Activated naive CD4-positive, alpha-beta T cell treated with anti-CD3 and anti-CD28 coated beads, Interleukin-2, amount 50 U/mL, for 72 hours (primary cell): ENCODE measurements at places on chromosomes 4 and X.

- no peak for DNase-seq
Observed at GRCh38 chrX:132404266-132404665, 84.6 kb downstream of the MBNL3 start.

DNA sequence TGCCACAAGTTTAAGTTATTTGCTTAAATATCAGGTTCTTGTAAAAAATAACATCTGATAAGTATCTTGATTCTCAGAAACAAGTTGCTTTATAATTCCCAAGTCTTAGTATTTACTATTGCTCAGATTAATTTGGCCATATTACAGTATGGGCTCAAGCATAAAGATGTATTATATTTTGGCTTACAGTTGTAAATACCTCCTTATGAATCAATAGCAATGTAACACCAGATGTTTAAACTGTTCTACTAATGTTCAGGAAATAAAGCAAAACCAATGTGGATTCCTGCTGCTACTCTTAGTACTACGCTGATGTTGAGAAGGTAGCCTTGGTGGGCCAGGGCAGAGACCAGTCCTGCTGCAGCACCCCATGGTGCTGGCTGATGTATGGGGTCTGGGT lies 102.7 kb downstream of the MGST2 start:
- DNase-seq = no peak

DNA sequence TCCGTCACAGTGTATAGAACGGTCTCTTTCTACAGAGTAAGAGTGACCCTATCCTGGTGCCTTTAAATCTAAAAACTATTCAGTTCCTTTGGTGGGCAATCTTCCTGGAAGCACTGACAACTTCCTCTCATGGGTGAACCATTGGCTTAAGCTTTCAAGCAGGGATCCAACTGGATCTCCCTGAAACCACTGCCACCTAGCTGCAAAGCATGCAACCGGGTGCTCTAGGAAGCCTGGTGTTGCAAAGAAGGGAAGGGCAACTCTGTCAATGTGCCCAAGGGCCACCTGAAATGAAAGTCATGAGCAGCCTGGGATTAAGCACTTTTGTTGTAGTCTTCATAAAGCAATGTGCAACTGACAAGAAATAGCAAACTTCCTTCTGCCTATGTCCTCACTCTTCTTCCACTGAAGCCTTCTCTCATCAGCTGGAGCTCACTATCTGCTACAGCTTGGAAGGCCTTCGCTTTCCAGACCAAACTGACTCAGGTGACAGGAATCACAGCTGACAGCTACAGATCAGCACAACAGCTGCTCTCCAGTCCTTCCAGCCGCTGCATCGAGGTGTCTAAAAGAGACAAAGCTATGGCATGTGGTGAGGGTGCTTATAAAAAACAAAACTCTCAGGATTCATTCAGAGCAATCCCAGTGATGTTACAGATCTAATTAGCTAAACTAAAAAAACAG lies 46.1 kb downstream of the SETD7 start:
- no peak for DNase-seq

DNA sequence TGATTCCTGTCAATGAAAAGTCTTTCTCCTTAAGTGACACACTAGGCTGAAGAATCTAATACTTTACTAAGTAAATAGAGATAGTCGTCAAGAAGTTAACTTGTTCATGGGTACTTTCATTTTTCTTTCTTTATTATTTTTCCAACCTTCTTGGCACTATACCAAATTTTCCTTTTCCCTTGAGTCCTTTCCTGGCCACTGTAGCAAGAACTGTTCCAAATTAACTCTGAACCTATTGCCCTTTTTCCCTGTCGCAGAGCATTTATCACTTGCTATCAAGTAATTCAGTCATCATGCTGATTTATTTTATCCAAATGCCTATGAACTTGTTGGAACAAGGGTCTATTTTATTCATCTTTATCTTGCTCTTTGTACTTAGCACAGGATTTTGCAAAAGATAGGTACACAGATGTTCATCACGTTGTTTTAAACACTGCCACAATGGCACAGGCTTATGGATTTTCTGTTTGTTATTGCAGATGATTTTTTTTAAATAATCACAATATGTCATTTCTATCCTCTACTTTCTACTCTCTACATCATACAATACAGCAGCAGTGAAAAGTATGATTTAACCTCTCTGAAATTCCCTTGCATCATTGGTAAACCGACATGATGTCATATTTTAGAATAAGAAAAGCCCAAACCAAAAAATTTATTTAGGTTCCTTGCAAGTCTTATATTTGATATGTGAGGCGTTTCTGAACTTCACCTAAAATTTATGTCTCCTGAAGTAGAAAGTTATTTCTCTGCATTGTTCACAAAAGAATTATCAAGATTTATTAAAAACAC lies 2352.3 kb downstream of the PCDH7 start:
- no peak for DNase-seq

DNA sequence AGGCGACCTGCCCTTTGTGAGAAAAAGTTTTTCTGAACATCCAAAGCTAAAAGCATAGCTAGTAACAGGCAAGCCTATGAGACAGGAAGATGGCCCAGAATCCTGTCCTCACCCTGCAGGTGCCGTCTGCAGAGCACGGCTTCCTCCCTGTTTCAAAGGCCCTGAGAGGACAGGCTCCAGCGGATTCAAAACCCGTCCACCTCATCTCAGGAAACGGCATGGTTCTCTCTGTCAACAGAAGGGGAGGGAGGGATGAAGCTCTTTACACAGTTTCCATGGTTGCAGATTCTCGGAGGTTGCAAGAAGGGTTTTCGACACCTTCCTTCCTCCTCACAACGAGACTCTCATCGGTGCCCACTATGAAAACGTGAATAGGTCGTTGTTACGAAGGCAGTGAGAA lies 8.3 kb downstream of the PPP2R3B start:
- DNase-seq = no peak

- DNase-seq = no peak
Observed at GRCh38 chr4:175614890-175615289, 197.2 kb downstream of the GPM6A start.

DNA sequence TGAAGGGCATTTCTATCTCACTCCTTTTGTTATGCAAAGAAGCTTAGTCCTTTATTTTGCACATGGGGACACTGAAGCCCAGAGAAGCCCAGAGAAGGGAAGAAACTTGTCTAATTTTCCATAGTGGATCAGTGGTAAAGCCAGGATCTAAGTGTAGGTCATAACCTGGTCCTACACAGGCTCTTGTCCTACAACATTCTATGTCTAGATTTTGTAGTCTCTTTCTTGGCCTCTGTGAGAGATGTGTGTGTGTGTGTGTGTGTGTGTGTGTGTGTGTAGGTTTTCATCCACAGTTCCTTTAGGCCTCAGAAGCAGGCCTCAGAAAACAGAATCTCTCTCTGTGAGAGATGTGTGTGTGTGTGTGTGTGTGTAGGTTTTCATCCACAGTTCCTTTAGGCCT lies 38.3 kb downstream of the VSIG4 start:
- no peak for DNase-seq

DNA sequence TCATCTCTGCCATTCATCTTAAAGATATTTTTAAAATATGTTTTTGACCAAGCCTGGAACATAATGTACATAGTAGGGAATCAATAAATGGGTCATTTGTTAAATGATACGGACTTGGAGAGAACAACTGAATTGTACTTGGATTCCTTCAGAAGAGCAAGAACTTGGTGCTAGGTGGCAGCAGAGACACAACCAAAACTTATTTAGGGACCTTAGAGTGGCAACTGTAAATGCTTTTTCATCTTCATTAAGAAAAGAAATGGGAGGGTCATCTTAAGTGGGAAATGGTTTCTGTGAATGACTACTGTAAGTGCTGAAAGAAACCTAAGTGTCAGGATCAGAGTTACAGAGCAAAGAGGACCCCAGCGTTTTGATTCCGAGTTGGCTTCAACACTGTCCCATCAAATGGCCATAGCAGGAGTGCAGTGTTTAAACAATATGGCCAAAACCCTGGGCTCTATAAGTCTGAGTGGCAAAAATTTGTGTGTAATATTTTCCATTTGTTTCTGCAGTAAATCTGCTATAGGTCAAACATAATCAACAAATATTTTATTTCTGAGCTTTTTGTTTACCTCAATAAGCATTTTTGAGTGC lies 213.6 kb downstream of the PALLD start:
- DNase-seq = no peak

GRCh38 chr4:187865914-187866313 lies 129.7 kb upstream of the ZFP42 start:
- no peak for DNase-seq

- DNase-seq = no peak
Observed at GRCh38 chrX:40154853-40155588, 57.3 kb upstream of the BCOR start.

DNA sequence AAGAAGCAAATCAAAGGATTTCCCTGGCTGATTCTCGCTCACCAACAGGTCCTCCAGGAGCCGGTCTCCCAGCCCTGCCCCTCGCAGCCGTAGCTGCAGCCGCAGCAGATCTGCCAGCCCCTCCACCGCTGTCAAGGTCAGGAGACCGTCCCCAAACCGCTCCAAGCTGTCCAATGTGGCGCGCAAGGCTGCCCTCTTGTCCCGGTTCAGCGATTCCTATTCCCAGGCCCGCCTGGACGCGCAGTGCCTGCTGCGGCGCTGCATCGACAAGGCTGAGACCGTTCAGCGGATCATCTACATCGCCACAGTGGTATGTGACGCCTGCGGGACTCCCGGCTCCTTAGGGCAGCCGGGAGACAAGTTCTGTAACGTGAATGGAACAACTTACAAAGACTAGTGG lies 25.6 kb downstream of the SPATA18 start:
- no peak for DNase-seq

DNA sequence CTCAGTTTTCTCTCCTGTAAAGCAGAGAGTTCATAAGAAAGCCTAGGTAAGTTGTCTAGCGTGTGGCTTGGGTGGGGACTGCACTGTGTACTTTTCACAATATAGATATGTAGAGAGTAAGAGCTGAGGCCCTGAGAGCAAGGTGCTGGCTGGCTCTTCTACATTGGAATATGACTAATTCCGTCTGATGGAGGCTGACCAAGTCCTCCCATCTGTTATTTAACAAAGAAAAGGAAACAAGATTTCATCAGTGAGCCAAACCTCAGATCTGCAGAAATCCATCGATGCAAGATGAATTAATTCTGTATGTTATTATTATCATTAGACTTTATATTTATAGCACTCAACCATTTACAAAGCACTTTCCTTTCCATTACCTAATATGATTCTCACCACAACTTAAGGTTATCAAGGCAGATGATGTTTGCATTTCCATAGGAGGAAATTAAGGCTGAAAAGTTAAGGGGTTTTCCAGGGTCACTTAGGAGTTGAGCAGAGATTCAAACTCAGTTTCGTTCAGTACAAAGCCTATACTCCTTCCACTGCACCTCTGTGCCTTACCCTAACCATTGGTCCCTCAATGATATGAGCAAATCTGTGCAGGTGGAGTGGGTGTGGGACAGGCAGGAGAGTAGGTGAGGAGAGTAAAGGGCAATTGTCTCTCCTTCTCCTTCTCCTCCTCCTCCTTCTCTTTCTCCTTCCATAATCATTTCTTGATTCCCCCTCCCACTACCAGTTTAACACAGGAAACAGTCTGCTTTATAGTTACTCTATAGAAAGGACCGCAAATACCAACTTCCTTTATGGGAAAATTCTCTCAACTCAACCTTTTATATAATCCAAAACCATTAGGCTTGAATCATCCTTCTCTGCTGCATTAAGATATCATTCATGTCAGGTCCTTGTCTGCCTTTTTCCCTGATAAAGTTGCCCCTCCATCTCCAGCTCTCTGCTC lies 27.6 kb upstream of the SRD5A3 start:
- peak; percentile 12 for DNase-seq

DNA sequence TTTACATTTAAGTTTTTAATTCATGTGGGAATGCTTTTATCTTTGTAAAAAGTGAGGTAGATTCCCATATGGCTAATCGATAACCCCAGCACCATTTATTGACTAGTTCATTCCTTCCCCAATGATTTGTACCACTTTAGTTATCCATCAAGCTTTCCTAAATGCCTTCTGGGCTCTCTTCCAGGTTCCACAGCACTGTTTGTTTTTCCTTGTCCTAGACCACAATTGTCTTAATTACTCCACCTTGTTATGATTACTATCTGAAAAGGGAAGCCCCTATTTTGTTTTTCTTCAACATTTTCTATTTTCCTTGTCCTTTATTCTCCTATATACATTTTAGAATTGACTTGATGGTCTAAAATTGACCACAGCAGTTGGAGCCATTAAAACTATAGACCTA lies 48.5 kb upstream of the GPRIN3 start:
- no peak for DNase-seq

DNA sequence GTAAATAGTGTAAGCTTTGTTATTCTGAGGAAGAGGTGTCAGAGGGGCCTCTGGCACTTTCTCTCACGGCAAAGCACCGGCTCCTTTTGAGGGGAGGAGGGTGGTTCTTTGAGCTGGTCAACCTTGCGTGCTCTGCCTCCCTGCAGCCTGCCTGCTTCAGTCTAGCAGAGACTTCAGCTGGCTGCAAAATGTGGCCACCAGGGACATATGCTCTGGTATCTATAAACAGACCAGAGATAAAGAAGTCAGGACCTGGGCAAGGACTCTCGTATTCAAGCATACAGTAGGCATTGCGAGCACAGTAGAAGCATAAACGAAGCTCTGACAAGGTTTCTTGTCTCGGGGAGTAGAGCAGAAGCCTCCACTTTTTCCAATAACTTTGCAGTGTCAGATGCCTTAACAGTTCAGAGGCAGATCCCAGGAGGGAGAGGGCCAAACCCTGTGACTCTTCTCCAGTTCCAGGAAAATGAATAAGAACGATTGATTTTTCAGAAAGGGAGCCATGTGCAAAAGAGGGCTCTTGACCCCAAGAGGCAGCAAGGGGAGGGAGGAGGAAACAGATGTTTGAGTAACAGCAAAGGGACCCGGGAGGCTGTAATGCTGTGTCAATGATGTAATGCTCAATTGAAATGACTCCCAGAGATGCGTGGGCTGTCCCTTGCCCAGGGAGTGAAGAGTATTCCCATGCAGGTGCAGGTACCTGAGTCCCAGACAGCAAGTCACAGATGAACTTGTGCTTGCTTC lies 57.9 kb upstream of the TEX13D start:
- no peak for DNase-seq

DNA sequence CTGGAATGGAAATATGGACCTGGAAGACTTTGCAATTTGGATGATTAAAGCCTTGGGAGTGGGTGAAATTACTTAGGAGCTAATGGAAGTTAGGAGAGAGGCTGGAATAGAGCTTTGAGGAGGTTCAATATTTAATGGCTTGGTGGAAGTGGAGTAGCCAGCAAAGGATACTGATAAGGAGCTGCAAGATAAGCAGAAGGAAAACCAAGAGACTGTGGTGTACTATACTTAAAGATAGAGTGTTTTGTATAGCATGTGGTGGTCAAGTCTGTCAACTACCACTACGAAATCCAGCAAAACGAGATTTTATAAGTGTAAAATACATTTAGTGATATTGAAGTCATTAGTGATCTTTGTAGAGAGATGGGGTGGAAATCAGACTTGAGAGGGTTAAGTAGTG lies 54.0 kb upstream of the TMLHE start:
- no peak for DNase-seq

GRCh38 chr4:12978310-12978709 lies 505.8 kb downstream of the RAB28 start:
- no peak for DNase-seq

- DNase-seq = no peak
Observed at GRCh38 chr4:152501846-152502536, 33.9 kb downstream of the FBXW7 start.
